ENCODE measurements at places on chromosomes 2 and 18. TPM values are rescaled to one million over a fixed set of nuclear protein-coding genes. Genes with fewer than 3 reads are reported as not detected.

Gene IL36RN
- total RNA-seq, result not detected

Gene SAG
- total RNA-seq, result not detected

Gene EMILIN1
- 191 TPM for total RNA-seq

Gene MAP3K19
- total RNA-seq, result not detected

Gene KLHL14
- not detected for total RNA-seq

Gene ANKRD30BL
- not detected for total RNA-seq

Gene OSR1
- total RNA-seq, result 22.9 TPM

Gene ZFP36L2
- 19.3 TPM for total RNA-seq

Gene STARD6
- 0.15 TPM for total RNA-seq

Gene ANKMY1
- total RNA-seq, result 4.3 TPM

Gene SLC35F6
- total RNA-seq, result 45.6 TPM

Gene HMSD
- 0.50 TPM for total RNA-seq

Gene ANKRD36C
- 8.3 TPM for total RNA-seq

Gene IFIH1
- 4.7 TPM for total RNA-seq

Gene RTP5
- total RNA-seq, result not detected

Gene IL1F10
- not detected for total RNA-seq

Gene WDR33
- 14.6 TPM for total RNA-seq

Gene EXOC6B
- total RNA-seq, result 11.8 TPM

Gene SLC19A3
- total RNA-seq, result 0.59 TPM

Gene CAPN14
- under 0.01 TPM for total RNA-seq

Gene DOK6
- 0.17 TPM for total RNA-seq

Gene ST3GAL5
- total RNA-seq, result 3.9 TPM

Gene SCYGR4
- total RNA-seq, result not detected

Gene WIPF1
- 5.5 TPM for total RNA-seq

Gene CYS1
- 0.30 TPM for total RNA-seq

Gene RAB12
- 32.9 TPM for total RNA-seq

Gene HTR2B
- total RNA-seq, result under 0.01 TPM

Gene OTX1
- 0.17 TPM for total RNA-seq

Gene IGFBP5
- total RNA-seq, result 13.7 TPM

Gene RESP18
- not detected for total RNA-seq

Gene MAP2
- 4.9 TPM for total RNA-seq

Gene SLC9A4
- total RNA-seq, result not detected

Gene ATP8B1
- 18.1 TPM for total RNA-seq

Gene CHRND
- total RNA-seq, result not detected

Gene CABYR
- 6.7 TPM for total RNA-seq

Gene ASNSD1
- total RNA-seq, result 31.4 TPM

Gene KIAA1328
- total RNA-seq, result 3.1 TPM

Gene PTPRN
- total RNA-seq, result 9.8 TPM

Gene PROKR1
- not detected for total RNA-seq

Gene ABCA12
- total RNA-seq, result not detected

Gene ZNF521
- total RNA-seq, result 55.1 TPM

Gene CNGA3
- total RNA-seq, result not detected

Gene CTNNA2
- not detected for total RNA-seq

All from bronchus fibroblast of lung (primary cell).